ENCODE measurements at places on chromosomes 1 and 21.
A peak's percentile ranks its signal among the peaks of the same experiment; 100 is the strongest.

DNA sequence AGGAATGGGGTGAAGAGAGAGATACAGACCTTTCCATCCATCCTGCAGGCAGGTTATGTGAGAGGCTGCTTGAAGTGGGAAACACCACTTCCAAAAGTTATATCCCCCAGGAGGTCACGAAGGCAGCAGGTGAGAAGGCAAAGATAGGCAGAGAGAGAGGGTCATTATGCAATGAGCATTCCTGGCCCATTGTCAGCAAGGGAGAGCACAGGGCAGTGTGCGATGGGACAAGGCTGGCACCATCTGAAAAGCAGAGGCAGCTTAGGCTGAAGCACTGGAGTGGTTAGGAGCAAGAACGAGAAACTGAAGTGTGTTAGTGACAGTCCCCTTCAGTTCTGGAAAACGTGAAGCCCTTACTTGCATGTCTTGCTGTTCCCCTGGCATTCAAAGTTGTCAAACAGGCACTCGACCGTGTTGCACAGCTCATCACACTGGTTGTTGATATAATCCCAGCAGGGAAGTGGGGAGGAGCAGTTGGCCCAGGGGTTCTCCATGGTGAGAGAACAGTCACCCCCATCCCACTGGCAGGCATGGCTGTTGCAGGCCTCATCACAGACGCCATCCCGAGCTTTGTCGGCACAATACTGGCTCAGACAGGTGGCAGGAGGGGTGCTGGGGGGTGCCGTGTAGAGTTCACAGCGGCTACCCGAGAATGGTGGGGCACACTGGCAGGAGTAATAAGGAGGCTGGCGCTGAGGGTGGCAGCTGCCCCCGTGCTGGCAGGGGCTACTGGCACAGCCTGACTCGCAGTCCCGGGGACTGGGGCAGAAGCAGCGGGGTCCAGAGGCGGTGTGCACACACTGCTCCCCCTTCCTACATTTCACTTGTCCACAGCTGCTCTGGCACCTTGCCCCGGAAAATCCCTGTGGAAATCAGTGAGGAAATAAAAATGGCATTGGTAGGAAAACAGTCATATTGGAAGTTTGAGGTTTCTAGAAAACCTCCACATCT, 28.9 kb upstream of the ADAM30 start:
- no peak for DNase-seq

DNA sequence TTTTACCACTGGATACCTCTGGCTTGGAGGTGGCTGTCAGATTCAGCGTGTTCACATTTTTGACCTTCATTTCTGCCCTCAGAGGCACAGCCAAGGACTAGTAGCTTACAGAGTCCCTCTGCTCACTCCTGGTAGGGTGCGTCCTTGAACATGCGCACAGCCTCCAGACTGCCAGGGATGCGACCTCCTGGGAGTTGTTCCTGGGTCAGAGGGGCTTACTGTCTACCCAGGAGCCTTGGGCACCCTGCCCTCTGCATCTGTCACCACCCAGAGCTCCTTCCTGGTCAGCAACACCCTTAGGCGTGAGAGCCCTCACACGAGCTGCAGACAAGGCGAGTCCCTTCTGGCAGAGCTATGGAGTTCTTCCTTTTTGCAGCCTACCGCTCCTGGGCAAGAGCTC, 1.7 kb downstream of the SLX9 start:
- DNase-seq: no peak

GRCh38 chr1:54988975-54989374, 8.5 kb downstream of the TMEM61 start:
- DNase-seq: no peak

DNA sequence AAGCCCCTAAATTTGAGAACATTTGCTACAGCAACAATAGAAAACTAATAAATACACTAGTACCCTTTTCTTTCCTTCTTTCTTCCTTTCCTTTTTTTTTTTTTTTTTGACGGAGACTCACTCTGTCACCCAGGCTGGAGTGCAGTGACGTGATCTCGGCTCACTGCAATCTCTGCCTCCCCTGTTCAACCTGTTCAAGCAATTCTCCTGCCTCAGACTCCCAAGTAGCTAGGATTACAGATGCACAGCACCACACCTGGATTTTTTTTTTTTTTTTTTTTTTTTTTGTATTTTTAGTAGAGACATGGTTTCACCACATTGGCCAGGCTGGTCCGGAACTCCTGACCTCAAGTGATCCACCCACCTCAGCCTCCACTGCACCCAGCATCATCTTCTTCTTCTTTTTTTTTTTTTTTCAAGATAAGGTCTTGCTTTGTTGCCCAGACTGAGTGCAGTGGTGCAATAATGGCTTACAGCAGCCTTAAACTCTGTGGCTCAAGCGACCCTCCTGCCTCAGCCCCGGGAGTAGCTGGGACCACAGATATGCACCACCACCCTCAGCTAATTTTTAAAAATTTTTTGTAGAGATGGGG, 19.6 kb upstream of the CBR3 start:
- DNase-seq: no peak

DNA sequence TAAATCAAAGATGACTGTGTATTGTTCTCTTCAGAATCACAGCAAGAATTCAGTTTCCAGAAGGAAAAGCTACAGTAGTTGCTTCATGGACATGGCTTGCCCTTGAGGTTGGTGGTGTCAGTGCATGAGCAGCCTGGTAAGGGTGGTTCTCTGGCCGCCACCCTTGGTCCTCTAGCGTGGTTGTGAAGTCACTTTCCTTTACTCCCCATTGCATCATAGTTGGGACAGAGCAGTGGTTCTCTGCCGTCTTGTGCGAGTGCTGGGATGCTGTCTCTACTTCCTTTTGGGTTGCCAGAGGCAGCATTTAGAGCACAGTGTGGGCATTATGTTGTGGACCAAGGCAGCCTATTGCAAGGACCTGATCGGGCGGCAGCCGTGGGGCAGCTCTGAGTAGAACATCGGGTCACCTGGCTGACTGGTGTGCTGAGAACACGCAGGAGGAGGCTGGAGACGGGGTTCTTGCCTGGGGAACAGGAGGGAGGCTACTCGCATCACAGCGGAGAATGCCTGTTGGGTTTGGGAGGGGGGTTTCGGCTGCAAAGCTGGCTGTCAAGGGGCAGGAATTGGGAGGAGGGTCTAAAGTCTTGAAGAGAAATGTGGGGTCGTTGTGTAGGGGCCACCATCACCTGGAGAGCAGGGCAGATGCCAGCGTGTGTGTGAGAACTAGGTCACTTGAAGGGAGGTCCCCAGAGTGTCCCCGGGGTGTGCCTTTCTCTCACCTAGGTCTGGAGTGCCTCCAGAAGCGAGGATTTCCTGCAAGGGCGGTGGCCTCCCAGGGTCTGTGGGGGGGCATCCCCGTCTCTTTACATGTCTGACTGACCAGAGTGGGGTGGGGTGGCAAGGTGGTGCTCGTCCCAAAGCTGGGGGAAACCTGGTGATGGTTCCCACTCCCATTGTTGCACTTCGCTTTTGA, 6.3 kb downstream of the ARF1 start:
- DNase-seq: no peak

- no peak for DNase-seq
Observed at GRCh38 chr1:18407166-18408045, 73.3 kb upstream of the KLHDC7A start.

- DNase-seq: no peak
Observed at GRCh38 chr1:44422161-44422560, 17.1 kb downstream of the RNF220 start.

DNA sequence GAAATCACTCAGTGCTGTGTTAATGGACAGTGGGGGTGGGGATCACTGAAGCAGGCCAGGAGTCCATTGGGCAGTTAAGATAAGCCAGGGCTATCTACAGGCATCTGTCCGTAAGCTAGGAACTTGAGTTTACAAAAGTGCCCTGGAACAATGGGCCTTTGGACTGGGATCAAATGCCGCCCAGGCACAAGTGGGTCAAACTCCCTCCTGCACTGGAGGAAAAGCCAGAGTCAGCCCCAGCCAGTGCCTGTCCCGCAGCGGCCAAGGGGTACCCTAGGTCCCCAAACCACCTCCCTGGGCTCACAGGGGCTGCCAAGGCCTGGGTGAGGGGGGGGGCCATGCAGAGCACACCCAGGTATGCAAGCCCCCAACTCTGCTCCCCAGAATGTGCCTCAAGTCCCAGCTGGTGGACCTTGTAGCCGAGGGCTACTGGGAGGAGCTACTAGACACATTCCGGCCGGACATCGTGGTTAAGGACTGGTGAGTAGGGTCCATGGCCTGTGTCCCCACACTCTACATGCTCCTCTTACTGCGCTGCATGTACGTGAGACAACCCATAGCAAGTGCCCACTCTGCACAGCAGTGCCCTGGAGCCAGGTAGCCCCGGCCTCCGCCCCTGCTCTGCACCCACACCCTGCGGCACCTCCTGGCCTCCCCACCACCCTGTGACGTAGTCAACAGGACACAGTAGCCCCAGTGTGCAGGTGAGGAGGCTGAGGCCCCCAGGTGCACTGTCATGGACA, 7.7 kb downstream of the FBXO6 start:
- DNase-seq: no peak

GRCh38 chr1:47998396-47998990, 1.3 kb upstream of the TRABD2B start:
- no peak for DNase-seq

DNA sequence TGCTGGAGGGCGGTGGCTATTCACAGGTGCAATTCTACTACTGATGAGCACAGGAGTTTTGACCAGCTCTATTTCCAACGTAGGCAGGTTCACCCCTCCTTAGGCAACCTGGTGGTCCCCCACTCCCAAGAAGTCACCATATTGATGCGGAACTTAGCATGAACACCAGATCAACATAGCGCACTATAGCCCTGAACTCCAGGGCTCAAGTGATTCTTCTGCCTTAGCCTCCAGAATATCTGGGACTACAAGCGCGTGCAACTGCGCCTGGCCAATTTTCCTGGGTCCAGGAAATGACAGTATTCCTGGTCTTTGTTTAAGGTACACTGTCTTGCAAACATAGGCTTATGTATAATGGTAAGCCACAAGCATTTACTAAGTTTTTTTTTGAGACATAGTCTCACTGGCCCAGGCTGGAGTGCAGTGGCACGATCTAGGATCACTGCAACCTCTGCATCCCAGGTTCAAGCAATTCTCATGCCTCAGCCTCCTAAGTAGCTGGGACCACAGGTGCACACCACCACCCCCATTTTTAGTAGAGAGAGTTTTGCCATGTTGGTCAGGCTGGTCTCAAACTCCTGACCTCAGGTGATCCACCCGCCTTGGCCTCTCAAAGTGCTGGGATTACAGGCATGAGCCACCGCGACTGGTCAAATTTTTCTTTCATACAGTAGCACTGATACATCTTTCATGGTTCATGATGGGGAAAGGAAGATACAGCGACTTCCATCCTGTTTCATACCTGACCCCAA, 12.6 kb downstream of the MCL1 start:
- no peak for DNase-seq

DNA sequence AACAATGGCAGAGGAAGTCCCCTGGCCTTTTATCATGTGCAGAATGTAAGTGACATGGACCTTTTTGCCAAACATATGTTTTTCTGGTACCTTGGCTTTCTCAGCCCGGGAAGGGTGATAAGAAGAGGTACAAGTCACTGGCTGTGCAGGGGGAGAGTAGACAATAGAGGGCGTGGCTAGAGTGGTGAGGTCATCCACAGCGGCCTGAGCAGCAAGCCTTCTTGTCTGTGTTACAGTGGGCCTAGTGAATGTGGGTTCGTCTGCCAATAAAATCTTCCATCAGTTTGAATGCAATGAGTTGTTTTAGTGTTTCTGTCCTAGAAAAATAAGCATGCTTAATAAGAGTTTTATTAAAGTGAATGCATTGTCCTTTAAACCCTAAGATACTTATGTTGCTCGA, 59.0 kb upstream of the PGD start:
- DNase-seq: no peak

- no peak for DNase-seq
Observed at GRCh38 chr1:199020051-199020450, 381.2 kb downstream of the PTPRC start.

DNA sequence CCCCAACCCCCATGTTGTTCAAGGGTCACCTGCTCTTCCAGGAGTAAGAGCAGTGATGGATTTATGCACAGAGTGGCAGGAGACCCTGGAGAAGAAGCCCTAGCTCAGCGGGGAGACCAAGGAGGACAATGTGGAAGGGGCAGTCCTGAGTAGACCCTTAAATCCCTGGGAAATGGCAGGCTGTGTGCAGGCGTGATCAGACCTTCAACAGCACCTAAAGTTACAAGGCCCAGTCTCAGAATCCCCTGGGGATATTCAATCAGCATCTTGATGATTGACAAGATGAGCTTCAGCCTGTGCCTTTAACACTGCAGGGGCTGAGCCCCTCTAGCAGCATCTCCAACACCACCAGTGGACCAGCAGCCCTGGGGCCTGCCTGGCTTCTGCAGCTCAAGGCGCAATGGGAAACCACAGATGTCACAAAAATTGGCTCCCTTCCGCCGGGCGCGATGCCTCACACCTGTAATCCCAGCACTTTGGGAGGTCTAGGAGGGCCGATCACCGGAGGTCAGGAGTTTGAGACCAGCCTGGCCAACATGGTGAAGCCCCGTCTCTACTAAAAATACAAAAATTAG, 60.4 kb downstream of the IRF2BP2 start:
- DNase-seq: no peak

DNA sequence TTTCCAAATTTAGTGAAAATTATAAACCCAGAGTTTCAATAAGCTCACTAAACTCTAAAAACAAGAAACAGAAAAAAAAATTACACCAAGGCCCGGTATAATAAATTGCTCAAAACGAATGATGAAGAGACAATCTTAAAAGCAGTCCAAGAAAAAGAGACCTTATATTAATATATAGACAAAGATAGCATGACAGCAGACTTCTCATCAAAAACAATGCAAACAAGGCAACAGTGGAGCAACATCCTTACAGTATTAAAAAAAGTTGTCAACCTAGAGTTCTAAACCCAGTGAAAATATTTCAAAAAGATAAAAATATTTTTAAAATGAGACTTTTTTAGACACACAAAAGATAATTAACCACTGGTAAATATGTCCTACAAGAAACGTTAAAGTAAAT, 46.7 kb downstream of the KIFAP3 start:
- peak; percentile 35 for DNase-seq

DNA sequence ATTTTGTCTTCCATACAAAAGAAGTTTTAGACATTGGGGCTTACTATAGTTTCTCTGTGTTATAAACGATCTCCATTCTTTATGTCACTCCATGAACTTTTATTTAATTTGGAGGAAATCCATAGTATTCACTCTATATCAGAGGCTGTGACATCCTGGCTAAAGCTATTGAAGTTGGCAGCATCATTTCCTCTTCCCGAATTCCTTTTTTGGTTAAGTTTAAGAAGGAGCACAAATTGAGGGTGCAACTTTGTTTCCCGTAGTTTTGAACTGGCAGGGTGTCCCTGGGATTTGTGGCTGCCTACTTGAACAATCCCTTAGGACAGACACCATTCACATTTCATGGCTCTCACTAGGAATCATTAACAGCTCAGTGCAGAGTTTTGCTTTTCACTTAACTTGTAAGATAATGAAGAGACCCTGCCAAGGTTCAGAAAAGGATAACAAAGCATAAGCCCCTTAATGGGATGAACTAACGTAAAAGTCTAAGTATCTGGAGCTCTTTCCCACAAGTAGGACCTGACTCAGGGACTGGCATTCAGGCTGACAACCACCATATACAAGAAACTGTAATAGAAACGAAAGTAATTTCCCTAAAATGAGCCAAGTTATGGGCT, 13.9 kb downstream of the S1PR1 start:
- DNase-seq: no peak

GRCh38 chr1:31984419-31985347, 29.0 kb upstream of the KHDRBS1 start:
- no peak for DNase-seq
